ENCODE measurements at places on chromosomes 3 and 15. TPM values are rescaled to one million over a fixed set of nuclear protein-coding genes. Genes with fewer than 3 reads are reported as not detected.

DNA sequence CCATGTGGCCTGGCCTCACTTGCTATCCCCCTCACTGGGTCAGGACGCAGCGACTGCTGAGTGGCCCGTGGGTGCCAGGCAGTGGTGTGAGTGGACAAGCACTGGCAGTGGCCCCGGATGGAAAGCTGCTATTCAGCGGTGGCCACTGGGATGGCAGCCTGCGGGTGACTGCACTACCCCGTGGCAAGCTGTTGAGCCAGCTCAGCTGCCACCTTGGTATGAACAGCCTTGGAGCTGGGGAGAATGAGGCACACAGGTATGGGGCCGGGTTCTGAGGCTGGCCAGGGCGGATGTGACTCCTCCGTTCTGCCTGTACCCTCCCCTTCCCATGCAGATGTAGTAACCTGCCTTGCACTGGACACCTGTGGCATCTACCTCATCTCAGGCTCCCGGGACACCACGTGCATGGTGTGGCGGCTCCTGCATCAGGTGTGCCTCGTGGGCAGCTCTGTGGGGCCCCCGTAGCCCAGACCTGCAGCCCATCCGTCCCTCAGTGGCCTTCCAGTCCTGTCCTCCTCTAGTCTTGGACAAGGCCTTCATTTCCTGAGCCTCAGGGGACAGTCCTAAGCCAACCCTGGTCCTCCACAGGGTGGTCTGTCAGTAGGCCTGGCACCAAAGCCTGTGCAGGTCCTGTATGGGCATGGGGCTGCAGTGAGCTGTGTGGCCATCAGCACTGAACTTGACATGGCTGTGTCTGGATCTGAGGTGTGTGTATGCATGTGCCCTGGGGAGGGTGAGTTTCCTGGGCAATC, 28.2 kb downstream of the NBEAL2 start:
- DNase-seq: no peak

GRCh38 chr15:46709460-46710083, 1007.7 kb upstream of the SEMA6D start:
- no peak for DNase-seq

DNA sequence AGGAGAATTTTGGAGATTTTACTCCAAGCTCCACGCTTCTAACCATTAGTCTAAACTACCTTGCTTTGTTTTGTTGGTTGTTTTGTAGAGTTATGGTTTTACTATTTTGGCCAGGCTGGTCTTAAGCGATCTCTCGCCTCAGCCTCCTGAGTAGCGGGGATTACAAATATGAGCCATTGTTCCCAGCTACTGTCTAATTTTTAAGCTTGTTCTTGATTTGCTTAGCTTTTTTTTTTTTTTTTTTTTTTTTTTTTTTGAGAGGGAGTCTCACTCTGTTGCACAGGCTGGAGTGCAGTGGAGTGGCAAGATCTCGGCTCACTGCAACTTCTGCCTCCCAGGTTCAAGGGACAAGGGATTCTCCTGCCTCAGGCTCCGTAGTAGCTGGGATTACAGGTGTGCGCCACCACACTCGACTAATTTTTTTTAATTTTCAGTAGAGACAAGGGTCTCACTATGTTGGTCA, 28.5 kb downstream of the EFCAB12 start:
- DNase-seq: no peak

- no peak for DNase-seq
Measured at GRCh38 chr3:124320976-124321375, 329.1 kb upstream of the ROPN1 start.

GRM7 gene
- total RNA-seq: under 0.01 TPM

- no peak for DNase-seq
Measured at GRCh38 chr3:130843441-130843840, 50.4 kb upstream of the ATP2C1 start.

GRCh38 chr3:66029443-66029842, 9.3 kb downstream of the MAGI1 start:
- DNase-seq: no peak

- no peak for DNase-seq
Measured at GRCh38 chr3:26118165-26118564, 328.3 kb downstream of the OXSM start.

RAB27A gene
- 9.5 TPM for total RNA-seq

DNA sequence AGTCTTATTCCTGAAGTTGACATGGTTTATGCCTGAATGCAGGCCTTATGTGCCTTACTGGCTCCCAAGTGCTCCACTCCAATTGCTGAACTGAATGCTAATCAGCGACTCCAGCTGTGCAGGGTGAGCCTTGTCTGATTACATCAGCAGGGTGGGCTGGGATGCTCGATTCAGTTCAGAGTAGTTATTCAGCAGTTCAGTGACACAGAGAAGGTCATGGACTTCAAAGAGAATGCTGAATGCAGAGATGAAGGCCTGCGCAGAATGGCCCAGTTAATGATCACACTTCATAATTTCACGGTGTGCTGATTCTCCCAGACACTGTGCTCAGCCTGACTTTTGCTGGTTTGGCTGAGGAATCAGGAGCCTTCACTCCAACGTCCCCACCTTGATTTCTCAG, 63.6 kb downstream of the CLDN1 start:
- no peak for DNase-seq

P2RY1 gene
- total RNA-seq: under 0.01 TPM

DNA sequence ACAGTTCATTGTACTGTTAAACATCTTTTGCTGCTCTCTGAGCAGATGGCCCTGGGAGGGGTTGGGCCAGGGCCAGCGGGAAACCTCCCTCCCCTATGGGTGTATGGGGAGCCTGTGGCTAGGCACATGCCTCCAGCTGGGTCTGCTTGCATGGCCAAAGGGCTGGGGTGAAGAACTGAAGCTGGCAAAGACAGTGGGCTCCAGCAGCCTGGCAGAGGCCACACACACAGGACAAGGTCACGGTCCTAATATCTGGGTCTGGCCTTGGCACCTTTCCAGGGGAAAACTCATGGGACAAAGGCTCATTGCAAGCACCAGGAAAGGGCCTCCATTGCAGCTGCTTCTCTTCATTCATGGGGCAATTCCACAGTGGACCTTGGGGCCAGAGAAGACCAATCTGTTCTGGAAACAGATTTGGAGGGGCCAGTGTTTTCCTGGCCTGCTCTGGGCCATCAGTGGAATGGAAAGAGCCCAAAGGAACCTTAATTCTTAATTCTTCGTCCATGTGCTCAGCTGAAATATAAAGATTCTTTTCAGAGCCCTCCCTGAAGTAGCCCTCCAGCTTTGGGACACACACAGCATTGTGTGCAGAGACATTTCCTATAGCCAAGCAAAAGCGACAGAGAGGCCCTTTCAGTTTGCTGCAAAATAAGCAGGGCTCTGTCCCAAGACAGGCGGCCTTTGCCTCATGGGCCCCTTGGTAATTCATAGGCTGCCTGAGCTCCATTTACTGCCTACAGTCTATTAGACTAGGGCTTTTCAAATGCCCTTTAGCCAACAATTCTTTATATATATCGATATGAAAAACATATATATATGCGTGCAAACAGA, 11.3 kb upstream of the LIMD1 start:
- no peak for DNase-seq

GRCh38 chr3:84683493-84683892, 275.3 kb upstream of the CADM2 start:
- DNase-seq: no peak

DNA sequence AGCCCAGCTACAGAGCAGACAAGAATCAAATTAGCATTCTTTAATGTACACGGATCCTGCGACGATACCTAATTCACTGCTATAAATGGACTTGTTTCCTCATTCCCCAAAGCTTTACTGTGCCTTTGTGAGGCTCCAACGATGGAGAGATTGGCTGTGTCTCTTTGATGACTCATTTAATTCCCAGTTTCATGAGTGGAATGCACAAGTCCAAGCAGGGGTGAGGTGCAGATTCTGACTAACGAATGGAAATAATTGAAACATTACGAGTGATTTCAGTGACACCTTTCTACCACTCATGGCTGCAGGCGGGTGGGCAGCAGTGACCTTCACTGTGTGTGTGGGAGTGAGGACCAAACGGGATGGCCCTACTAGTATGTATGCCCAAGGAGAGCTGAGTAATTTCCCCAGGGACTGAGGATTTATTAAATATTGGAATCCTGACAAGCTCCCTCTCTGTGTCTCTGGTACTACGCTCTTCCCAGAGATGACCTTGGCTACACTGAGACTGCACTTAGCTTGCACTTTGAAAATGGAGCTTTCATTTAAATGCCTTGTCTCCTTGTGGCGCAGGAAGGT, 156.7 kb downstream of the CACNA2D3 start:
- no peak for DNase-seq

DNA sequence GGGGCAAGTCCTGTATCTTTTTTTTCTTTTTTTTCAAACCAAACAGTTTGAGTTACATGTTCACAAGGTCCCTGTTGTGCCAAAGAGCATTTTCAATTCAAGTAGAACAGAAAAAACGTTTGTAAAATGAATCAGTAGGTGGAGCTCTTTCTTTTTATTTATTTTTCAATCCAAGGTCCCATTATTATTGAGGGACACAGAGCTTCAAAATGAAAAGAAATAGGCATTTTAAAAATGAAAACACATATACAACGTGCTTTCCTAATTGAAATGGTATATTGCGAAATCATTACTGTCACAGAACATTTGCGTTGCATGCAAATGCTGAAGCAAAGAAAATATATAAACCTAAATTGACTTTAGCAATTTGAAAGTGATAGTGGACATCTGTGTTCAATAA, 711.0 kb downstream of the MECOM start:
- DNase-seq: peak; percentile 55

DNA sequence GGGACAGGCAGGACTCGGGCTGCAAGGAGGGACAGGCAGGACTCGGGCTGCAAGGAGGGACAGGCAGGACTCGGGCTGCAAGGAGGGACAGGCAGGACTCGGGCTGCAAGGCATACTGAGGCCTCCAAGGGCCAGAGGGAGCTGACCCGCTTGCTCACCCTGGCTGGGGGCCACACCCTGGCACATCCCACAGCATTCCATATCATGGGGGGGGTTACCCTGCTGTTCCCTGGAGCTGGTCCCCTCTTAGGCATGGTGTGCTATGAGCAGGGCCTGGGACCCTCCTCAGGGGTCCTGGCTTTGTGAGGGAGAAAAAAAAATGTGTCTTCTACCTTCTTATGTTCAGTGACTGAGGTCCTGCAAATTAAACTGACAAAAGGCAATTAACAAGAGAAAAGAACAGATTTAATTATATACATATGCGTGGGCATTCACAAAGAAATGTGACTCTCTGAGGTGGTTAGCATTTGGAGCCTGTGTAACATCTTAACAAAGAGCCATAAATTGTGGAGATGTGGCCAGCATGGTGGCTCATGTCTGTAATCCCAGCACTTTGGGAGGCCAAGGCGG, 97.6 kb upstream of the ALDH1A3 start:
- no peak for DNase-seq

PLSCR2 gene
- not detected for total RNA-seq

GRCh38 chr3:33215739-33216138, 2.9 kb downstream of the SUSD5 start:
- DNase-seq: no peak

Measured in lung microvascular endothelial cell (primary cell).